Activated naive CD8-positive, alpha-beta T cell treated with anti-CD3 and anti-CD28 coated beads for 36 hours (primary cell): ENCODE measurements at places on chromosomes 3 and 15. TPM values are rescaled to one million over a fixed set of nuclear protein-coding genes. Genes with fewer than 3 reads are reported as not detected.

ZDHHC23 gene
- 2.6 TPM for total RNA-seq

KLHL6 gene
- total RNA-seq: 26.8 TPM

TRPC1 gene
- 1.5 TPM for total RNA-seq

SPINK8 gene
- total RNA-seq: not detected

TICRR gene
- 22.5 TPM for total RNA-seq

CD96 gene
- total RNA-seq: 74.8 TPM

ZNF774 gene
- 1.9 TPM for total RNA-seq

PPP2R3A gene
- total RNA-seq: 0.44 TPM

LRRC31 gene
- total RNA-seq: not detected

SLC38A3 gene
- total RNA-seq: 0.18 TPM

HTR3E gene
- not detected for total RNA-seq
